ENCODE measurements at places on chromosomes 1 and 21.

DNA sequence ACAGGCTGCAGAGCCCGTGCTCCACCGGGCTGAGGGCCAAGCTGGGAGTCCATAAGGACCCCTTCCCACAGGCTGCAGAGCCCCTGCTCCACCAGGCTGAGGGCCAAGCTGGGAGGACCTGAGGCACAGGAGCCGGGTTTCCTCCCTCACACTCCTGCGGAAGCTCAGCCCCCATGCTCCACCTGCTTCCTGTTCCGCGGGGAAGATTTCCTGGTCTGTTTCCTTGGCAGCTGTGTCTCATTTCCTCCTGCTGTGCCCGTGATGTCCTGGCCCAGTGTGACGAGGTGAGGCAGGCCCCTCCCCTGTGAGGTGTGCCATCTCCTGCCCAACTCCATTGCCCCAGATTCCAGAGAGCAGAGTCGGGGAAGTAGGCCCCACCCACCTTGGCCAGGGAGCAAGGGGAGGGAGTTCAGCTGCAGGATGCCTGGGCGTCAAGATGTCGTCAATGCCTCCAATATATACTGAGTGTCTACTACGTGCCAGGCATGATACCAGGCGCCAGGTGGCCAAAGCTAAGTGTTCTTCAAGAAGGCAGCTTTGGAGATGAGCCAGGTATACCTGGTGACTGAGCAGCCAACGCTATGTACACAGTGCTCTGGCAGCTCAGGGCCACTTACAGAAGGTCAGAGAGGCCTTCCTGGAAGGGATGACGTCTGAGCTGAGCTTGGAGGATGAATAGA, 58.8 kb downstream of the NAV1 start:
- DNase-seq = no peak

DNA sequence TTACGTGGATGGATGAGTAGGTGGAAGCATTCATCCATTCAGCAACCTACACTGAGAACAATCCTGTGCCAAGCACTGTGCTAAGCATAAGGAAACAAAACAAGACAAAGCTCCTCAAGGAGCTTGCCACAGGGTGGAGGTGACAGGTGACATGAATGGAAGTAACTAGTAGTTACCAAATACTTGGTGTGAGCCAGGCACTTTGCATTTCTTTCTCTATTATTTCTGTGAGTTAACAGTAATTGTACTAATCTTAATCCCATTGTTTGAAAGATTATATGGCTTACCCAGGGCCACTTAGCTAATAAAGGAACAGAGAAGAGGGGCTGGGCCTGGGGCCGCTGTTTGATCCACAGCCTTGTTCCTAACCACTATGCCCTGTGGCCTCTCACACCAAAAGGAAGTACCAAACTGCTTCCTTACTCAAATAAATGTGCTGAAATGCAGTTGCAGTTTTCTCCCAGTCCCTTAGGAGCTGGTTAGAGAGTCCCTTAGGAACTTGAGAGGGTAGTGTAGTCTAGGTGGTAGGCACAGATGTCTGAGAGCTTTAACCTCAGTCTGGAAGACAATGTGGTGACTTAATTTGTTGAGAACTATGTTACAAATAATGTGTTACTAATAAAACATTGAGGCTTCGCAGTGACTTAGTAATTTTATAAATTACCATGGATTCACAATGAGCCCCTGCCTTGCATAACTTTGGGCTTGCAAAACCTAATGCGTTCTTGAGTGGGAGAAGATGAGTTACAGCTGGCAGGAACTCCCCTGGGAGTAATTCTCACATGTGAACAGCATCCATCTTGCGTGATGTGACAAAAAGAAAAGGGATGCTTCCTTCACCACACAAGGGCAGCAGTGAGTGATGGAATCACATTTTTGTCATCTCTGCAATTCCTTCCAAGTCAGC, 69.8 kb downstream of the MPZL1 start:
- DNase-seq = no peak

DNA sequence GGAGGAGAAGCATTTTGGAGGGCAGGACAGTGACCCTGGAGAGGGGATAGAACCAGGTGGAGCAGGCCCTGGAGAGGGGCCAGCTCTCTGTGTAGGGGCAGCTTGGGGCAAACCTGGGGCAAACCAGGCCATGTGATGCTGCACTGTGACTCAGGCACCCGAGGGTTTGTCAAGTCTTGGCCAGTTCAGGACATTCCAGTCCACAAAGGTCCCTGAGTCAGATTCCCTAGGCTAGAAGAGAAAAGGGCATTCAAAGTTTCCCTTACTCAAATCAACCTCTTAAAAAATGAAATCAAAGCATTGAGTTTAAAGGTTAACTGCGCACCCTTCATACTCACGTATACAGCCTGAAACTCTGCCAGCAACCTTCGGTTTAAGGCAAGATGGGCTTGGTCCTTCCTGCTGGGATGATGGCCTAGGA, 25.2 kb upstream of the PLA2G2C start:
- DNase-seq = no peak

- no peak for DNase-seq
These were observed 14.5 kb downstream of the ACTRT2 start for GRCh38 chr1:3035563-3036446.

DNA sequence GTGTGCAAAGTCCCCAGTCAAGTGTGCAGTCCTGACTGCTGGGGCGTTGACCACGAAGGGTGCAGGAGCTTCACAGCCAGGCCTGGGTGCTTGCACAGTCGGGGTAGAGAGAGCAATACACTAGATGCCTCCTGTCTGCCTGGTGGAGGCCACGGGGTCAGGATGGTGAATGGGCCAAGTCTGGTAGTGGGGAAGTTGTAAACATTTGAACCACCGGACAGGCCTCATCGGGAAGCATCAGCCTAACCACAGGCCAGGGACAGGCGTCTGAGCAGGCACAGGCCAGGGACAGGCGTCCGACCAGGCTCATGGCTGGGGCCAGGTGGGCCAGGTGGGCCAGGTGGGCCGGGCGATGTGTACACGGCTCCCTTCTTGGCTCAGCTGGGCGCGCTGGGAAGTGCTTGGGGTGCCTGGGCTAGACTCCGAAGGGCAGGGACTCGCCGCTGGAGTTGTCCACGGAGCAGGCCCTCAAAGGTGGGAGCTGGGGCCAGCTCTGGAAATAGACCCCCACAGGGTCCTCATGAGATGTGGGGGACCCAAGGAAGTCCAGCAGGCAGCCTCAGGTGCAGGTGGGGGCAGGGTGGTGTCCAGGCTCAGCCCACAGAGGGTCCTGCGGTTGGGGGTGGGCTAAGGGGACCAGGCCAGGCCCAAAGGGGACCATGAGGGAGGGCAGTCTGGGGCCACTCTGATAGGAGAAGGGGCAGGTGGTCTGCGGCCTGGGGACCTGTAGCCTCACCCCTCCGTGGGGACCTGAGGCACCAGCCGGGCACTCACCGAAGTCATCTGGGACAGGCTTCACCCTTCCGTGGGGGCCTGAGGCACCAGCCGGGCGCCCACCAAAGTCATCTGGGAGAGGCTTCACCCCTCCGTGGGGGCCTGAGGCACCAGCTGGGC, 15.0 kb downstream of the COL6A1 start:
- DNase-seq = no peak

DNA sequence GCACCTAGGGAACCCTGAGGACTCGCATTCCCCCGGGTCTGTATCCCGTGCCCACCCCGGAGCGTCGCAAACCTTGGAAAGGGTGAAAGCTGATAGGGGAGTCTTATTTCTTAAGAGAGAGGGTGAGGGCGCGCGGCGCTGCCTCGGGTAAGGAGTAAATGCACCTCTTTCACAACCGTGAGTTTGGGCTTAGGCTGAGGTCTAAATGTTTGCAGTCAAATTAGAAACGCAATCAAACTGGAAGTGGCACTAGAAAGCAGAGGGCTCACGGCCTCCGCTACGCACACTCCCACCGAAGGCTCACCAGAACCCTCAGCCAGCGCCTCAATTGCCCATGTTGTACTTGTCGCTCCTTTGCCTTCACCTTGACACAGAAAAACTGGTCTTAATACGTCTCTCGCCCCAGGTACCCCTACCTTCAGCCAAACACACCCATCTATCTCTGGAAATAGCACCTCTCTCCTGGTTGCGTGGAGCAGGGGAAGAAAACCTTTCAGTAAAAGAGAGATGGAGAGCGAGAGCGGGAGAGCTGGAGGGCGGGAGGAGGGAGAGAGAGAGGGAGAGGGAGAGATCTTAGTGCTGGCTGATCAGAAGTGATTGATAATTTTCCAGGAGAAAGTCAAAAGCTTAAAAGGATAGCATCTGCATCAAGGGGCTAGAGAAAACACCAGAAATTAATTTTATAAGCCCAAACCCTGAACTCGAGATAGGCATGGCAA, 1.7 kb upstream of the HLX start:
- DNase-seq = no peak

DNA sequence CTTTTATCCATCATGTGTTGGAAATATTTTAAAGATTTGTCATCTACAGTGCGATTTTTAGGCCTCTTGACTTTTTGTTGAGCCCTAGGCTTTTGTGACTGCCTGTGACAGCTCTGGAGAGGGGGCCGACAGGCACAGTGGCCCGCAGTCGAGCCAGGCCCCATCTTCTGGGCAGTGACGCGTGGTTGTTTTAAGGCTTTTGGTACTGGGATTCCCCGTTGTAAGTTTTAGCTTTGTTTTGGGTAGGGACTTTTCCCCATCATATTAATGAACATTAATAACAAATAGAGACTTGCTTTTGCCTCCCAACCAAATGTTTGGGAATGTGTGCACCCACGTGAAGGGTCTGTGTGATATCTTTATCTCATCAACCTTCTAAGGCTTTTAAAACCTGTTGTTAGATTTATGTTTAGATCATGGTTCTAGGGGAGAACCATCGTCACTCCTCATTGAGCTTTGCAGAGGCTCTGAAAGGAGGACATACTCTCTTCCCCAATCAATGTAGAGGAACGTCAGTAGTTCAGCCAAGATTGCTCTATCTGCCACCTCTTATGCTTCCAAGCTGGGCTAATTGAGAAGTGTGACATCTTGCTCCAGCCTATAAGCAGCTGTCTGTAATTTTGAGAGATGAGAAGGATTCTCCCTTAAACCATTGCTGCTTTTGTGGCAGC, 34.6 kb downstream of the MAPKAPK2 start:
- no peak for DNase-seq

DNA sequence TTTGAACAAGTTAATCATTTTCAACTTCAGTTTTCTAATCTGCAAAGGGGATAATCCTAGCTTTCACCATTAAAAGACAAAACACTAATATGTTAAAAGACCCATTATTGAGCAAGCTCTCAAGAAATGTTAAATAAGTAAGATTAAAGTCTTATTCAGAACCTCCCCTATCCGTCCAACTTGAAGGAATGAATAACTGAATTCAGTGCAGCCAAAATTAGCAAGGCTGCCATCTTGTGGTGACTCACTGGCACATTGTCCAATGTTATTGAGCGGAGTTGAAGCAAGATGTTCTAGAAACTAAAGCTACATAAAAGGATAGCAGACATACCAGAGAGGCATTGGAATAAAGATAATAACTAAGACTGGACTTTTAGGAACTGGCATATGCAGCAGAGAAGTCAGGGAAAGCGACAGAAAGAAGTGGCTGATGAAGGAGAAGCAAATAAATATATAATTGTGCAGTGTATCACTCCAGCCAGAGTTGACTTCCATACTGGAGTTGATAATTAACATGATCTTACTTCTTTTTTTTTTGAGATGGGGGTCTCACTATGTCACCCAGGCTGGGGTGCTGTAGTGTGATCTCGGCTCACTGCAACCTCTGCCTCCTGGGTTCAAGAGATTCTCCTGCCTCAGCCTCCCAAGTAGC, 8.2 kb upstream of the CAP1 start:
- peak; percentile 29 for DNase-seq

DNA sequence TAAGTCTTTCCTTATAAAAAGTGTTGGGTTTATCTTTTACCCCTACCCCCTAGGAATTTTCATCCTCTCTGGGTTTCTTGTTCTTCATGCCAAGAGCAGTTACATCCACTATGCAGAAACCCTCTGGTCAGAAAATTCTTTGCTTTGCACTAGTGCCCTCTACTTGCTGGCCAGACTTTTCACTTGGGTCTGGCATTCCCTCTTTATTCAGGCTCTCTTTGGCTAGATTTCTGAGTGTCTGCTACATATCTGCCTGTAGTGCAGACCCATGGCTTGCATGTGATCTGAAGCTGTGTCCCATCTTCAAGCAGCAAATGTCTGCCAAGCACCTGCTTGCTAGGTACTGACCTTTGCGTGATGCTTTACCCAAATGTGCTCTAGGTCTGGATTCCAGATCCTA, 237.0 kb downstream of the GPATCH2 start:
- no peak for DNase-seq

DNA sequence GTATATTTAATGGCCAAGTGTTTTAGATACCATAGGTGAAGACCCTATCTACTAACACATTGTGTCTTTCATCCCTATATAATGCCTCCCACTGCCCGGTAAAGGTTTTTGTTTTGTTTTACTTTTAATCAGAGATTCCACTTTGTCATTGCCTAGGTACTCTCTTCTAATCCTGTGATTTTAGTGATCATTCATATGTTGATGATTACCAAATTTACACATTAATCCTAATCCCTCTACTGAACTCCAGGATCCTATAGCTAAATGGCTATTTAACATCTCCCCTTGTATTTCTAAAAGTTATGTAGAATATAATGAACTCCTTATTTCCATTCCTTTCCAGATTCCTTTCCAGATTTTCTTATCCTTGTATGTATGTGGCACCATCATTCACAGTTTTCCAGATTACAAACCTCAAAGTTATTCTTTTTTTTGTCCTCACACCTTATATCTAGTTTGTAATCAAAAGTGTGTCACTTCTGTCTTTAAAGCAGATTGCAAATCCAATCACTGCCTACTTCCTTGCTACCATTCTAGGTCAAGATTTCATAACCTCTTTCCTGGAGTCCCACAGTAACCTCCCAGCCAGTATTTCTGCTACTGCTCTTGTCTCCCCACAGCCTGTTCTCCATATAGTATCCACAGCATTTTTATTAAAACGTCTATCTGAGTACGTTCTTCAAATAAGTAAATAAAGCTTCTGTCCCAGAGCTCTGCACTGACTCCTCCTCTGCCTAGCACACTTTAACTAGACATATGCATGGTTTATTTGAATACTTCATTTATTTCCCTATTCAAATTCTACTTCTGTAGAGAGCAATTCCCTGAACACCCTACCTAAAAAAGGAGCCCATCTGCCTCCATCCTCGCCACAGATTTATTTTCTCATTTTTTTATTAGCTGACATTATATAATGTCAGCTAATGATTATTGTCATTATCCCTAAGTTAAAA, 157.8 kb downstream of the KCNT2 start:
- no peak for DNase-seq

DNA sequence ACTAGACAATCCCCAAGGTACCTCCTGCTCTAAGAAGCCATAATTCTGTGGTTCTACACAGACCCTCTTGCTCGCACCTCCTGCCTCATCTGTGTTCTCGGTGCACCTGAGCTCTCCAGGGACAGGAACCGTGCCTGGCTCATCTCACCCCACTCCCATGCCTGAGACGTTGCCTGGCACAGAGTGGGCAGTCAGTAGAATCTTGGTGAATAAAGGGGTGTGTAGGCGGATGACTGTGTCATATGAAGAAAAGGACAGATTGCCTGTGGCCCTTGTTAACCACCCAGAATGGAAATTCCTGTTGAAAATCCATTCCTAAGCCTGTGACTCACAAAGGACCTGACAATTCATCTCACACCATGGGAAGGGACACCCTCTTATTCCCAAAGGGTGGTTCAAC, 92.9 kb downstream of the KCNN3 start:
- no peak for DNase-seq

DNA sequence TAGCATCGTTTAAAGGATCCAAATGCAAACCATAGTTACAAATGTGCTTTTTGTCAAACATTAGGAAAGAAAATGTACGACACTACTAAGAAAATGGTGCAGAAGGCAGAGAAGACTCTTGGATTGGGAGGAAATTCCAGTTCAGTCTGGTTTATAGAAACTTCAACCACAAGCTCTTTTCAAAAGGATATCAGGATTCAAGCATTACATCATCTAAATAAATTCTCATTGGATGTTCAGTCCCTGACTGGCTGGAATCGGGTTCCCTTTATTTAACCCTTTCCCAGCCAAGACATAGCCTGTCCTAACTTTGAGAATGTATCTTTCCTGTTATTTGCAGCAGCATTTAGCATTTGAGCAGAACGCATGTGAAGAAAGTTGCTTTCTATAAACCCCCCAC, 184.6 kb downstream of the LMO4 start:
- DNase-seq = no peak
